ENCODE measurements at places on chromosomes 1 and 21.

DNA sequence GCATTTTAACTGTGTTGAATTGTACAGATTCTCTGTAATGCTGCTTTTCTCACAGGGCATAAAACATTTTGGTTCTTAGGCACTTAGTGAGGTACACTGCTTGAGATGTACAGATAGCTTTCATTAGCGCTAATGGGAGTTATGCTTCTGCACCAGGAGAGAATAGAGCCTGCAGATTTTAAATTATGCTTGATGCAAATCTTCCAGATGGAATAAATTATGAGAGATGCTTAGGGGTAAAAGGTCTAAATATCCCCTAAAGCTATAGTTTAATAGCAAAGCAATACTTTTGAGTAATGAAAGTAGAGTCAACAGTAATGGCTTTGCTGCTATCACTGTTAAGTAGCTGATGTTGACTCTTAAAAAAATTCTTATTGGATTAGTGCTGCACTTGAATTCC is 248.9 kb downstream of the S1PR1 start:
- DNase-seq, result no peak

GRCh38 chr1:15678578-15678977 is 5.5 kb upstream of the PLEKHM2 start:
- peak; percentile 92 for DNase-seq

DNA sequence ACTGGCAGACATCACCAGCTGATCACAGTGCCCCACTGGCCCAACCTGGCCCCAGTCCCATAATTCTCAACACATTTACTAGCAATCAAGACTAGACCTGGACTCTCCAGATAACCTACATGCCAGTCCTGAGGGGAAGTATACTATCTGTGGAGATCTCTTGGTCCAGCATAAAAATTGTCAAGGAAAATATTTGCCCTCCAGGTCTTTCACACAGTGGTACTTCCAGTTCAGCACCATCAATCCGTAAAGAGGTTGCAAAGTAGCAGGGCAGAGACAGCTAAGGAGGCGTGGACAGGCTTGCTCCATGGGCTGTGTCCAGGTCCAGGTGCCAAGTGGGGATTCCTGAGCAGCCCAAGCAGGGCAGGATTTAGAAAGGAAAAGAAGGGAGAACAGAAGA is 143.6 kb upstream of the BACE2 start:
- DNase-seq, result no peak

- no peak for DNase-seq
Measured at GRCh38 chr1:38785285-38786039, 74.1 kb downstream of the RRAGC start.

GRCh38 chr1:39102537-39103327 is 76.6 kb downstream of the NDUFS5 start:
- peak; percentile 85 for DNase-seq

DNA sequence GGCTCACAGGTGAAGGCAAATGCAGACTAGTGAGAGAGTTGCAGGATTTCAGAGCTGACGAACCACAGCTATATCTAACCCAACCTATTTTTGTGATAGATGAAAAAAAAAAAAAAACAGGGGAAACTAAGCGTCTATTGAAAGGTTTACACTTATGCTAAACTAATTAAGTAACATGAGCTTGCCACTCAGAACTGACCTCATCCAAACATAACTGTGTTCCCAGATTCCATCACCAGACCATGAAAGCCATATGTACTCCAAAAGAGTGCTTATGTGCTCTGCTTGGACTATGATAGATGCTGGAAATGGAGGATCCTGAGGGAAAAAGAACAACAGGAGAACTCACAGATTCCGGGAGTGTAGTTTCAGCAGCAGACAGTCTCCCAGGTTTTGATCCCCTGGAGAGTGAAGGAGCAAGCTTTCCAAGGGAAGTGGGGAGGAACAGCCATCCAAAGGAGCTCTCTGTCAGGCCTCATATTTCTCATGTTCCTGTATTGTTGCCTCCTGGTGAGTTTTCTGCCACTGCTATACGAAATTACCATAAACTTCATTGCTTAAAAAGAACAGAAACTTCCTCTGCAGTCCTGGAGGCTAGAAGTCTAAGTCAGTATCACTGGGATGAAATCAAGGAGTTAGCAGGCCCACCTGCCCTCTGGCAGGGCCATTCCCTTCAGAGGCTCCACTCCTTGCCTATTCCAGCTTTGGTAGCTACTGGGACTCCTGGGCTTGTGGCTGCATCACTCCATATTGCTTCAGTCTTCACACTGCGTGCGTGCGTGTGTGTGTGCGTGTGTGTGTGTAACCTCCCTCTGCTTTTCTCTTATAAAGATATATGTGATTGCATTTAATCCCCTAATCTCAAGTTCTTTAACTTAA is 38.1 kb downstream of the NIBAN1 start:
- DNase-seq, result no peak

DNA sequence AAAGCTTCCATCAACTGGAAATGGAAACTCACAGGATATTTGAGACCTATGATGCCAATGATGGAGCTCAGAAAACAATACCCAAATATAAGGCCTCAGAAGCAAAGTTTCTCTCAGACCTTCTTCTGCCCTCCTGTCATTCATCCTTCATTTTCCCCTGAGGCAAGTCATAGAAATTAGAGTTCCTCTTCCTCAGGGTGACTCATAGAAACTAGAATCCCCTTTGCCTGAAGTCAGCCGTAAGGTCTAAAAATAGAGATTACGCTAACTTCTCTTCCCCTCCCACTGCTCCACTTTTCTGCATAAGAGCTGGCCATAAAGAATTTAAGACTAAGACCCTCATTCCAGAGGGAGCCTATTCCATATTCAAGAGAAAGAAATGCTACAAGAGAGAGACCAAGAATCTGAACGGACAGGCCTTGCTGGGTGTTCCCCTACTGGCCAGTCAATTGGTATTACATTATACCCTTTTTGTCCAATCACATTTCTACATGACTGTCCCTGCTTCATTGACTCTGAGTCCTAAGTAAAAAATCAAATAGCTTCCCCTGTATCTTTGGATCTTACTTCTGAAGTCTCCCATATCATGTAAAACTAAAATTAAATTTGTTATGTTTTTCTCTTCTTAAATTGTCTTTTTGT is 994.9 kb downstream of the ADGRL2 start:
- no peak for DNase-seq

GRCh38 chr21:42654179-42654912 is 925 bp downstream of the PDE9A start:
- DNase-seq, result peak; percentile 15

DNA sequence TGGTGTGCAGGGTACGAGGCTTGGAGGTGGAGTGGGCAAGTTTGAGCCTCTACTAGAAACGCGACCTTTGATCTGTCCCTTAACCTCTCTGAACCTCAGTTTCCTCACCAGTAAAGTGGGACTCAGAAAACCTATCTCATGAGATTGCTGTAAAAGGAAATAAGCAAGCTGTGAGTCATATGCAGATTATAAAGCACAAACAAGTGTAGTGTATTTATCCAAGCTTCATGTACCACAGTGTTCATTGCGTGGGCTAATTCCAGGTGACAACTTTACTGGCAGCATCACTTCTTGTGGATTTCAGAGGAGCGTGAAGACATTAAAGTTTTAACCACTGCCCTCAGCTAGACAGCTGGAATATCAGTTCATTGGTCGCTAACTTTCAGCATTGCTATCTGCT is 44.4 kb downstream of the ZNF697 start:
- DNase-seq, result peak; percentile 58

DNA sequence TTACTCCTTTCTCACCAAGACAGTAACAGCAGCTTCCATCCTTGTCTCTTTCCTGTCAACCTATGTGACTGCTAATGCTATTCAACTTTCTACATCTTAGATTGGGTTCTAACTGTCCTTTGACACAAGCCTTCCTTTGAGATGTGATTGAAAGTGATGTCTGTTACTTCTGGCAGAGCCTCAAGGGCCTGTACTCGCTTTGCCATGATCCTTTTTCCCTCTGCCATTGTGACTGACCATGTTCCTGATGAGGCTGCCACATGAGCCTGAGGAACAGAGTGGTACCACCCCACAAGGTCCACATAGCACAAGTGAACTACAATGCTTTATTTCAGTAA is 138.8 kb upstream of the RAB4A start:
- DNase-seq, result no peak

GRCh38 chr1:151061704-151062103 is 1.5 kb downstream of the MLLT11 start:
- DNase-seq, result no peak

DNA sequence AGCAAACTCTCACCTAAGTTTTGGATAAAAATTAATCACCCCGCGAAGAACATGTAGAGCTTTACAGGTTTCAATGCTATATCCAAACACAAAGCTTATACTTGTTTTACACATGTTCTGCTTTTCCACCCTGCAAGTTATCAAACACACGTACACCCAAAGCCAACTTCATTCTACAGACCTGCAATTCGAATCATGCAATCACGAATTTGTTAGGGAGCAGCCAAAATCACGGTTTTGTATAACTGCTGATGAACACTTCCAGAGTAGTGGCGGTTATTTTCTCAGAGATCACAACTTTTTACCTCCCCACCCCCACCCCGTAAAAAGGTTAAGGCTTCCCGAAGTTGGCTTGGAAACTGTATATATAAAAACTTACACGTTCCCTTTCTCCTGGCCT is 1.4 kb downstream of the HMGN1 start:
- DNase-seq, result no peak

GRCh38 chr1:109983380-109984189 is 980 bp upstream of the AHCYL1 start:
- DNase-seq, result no peak

- DNase-seq, result no peak
Measured at GRCh38 chr21:14557413-14557812, 11.3 kb upstream of the SAMSN1 start.

GRCh38 chr1:244052016-244052727 is 1.1 kb downstream of the ZBTB18 start:
- DNase-seq, result no peak
